Esophagus mucosa (tissue), 1 donor: ENCODE measurements at places on chromosomes 2 and 18.

GRCh38 chr18:49813319-49814146, at the start of gene ACAA2:
Gene ACAA2 (minus strand): TSS chr18:49813533. CDS start chr18:49813484, 49 bp downstream.
- peak; percentile 96 for ATAC-seq

DNA sequence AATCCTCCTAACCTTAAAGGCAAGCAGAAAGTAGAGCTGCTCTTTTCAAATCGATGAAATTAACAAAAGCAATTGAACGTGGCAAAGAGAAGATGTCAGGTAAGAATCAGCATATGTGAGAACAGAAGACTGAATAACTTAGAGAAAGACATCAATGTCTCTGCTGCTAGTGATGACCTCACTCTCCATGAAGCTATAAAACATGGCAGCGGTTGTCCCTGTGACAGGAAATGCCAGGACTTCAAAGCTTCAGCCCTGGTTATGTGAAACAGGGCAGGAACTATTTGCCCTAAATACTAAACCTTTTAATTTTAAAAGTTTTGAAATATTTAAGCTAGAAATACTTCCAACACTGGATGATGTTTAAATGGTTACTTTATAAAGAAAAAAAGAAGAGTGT, 383.7 kb downstream of the XIRP2 start:
- ATAC-seq = no peak

- ATAC-seq = no peak
These were observed 278.6 kb upstream of the KLHL14 start for GRCh38 chr18:33051407-33051806.

GRCh38 chr2:9905413-9905812, 46.1 kb upstream of the GRHL1 start:
- ATAC-seq = peak; percentile 76

GRCh38 chr2:236345081-236345714, 81.0 kb upstream of the ASB18 start:
- no peak for ATAC-seq

DNA sequence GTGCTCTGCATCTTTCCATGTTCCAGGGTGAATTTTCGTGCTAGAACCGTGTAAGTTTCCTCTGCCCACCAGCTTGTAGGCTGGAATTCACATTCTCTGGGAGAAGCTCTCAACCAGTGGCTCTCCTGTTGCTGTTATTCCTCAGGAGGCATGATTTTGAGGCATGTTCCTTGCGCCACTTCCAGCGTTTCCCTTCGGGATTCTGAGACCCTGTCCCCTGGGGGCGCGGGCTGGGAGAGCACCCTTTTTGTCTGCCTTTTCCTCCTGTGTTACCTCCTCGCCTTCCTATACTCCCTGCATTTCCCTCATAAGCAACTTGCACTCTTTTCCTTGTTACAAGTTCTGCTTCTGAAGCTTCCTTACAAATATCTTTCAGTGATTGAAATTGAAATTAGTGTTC, 156.4 kb downstream of the PTPRM start:
- no peak for ATAC-seq

DNA sequence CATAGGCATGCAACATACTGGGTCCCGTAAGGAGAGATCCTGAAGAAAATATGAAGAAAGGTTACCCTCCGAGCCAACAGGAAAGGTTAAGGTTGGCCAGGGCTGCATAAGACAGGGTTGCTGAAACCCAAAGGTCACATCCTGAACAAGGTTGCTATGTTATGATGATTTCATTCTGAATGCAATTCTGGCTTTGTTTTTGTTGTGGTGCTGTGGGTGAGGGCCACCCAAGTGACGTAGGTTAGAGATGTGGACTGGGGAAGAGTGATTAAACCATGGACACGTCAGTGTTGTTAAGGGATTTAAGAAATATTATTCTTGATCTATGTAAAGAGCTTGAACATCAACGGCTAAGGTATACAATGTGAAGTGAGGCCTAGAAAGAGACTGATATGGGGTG, 60.0 kb downstream of the ZEB2 start:
- peak; percentile 23 for ATAC-seq

- ATAC-seq = no peak
These were observed 69.9 kb downstream of the CTAGE1 start for GRCh38 chr18:22347606-22348511.

DNA sequence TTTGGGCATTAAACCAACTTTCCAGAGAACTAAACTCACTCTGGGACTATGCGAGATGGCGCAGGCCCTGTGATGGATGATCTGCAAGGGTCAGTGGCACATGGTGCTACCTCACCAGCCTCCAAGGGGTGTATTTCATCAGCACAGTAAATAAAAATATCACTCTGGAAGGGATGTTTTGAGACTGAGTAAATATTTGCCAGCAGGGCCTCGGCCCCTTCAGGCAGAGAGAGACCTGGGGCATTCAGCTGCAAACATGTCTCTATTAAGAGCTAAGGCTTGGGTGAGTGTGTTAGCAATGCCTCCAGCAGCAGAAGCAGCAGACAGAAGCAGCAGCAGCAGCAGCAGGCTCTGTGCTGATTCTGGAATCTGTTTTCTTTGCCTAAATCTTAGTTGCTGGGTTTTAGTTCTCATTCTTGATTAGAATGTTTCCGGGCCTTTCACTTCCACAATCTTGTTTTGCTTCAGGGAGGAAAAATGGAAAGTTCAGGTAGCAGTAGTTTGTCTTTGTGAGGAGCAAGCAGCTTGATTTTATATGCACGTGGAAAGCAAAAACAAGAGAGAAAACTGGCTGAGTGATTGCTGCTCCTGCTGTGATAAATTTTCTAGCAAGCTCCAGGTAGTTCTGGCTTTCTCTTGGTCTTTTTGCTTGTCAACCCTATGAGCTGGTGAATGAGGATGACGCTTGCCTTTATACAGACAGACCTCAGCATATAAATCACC, 18.6 kb downstream of the ADCYAP1 start:
- ATAC-seq = no peak

DNA sequence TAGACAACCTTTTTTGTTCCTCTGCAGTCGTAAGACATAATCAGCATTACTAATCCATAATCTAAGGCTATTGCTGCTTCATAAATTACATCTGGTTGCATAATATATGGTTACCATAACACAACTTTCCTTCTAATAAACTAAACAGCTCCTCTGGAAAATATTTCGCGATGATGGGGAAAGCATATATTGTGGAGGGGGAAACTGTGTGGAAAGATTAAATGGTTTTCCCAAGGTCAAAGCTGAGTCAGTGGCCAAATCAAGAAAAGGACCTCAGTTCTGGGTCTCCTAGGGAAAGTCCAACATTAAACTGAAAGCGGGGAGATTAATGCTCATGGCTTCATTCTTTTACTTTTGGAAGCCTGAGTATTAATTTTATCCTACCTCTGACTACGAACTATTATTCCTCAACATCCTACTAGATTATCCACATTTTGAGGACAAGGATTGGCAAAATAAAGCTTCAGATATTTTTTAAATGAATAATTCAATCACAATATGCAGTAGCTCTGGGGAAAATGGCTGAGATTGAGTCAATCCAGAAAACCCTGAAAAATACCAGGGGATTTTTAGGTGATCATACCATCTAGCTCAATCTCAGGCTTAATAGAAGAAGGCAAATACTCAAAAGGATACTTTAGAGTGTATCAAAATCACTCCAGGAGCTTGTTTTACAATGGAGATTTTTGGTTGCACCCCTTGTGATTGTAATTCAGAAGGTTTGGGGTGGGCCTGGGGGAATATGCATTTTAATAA, 33.8 kb upstream of the STK17B start:
- ATAC-seq = no peak

- no peak for ATAC-seq
These were observed 730.3 kb downstream of the CNTNAP5 start for GRCh38 chr2:124755386-124755785.
